ENCODE measurements at places on chromosomes 5 and 9. TPM values are rescaled to one million over a fixed set of nuclear protein-coding genes. Genes with fewer than 3 reads are reported as not detected.

GRCh38 chr5:180910735-180911134, 11.8 kb downstream of the BTNL8 start:
- no peak for DNase-seq

GRCh38 chr9:83509402-83509801, 28.8 kb downstream of the FRMD3 start:
- DNase-seq: no peak

GRCh38 chr5:142006363-142007236, 6.2 kb downstream of the GNPDA1 start:
- no peak for DNase-seq

GRCh38 chr9:124343533-124344290, 71.5 kb downstream of the PSMB7 start:
- no peak for DNase-seq

- no peak for DNase-seq
Measured at GRCh38 chr9:136011703-136012496, 50.7 kb upstream of the UBAC1 start.

The ALDOB gene
- 0.66 TPM for total RNA-seq

The CTSV gene
- total RNA-seq: 0.48 TPM

Measured in breast epithelium (tissue), 4 donors.